DMS 273 treated with DMSO at 0.1 percent for 48 hours (cell line): ENCODE measurements at places on chromosomes 12 and 14.

DNA sequence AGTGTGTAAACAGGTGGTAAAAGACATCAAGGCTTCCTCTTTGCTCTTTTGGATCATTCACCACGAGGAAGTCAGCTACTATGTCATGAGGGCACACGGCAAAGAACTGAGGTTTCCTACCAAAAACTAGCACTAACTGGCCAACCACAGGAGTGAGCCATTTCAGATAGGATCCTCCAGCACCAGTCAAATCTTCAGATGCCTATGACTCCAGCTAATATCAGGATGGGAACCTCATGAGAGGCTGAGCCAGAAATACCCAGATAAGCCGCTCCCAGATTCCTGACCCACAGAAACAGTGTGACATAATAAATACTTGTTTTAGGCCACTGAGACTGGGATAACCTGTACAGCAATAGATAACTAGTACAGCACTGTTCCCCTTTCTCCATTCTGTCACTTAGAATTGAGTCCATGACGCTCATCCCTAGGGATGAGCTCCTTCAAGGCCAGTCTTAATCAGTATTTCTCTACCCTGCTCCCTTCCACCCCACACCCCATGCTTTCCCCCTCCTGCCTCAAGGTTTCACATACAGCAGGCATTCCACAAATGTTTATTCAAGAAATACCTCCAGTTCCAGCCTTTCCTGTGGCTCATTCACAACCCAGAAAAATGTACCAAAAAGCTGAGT lies 68.4 kb downstream of the PPM1H start:
- no peak for DNase-seq

DNA sequence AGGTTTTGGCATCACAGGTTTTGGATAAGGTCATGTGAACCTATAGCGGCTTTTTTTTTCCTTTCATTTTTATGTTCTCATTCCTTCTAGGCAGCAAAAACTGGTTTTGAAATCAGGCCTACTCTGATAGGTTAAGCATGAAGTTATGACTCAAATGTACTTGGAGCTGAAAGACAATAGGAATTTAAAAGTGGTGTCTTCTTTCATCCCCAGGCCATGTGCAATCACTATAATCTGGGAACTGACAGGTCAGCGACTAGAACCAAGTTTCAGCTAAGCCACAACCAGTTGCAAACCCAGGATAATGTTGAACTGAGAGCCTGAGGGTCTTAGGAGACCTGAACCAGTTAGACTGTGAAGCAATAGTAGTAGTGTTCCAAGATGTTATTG lies 74.3 kb downstream of the ANO6 start:
- no peak for DNase-seq

DNA sequence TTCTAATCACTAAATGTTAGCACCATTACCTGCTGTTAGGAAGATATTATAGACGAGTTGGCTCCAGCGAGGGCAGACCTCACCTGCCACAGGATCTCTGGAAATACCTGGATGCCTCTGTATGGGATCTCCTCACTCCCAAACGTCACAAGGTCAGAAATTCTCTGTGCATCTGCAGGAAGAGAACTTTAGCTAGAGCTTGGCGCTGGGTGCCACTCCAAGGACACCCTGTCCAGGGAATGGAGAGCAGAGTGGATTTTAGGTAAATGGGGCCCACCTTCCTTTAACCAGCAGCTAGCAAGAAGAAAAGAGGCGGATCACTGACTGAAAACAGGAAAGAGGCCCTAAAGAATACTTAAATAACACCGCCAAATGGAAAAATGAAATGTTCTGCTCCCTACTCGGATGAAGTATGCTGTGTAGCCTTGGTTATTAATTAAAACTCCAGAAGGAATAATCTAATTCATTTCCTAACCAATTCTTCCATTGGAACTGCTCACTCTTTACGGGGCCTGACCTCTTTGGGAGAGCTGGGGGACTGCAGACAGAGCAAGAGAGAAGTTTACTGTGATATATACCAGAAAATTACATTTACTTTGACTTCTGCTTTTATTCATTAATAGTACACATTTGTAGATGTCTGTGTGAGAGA lies 4.2 kb upstream of the FOXG1 start:
- no peak for DNase-seq

- no peak for DNase-seq
Measured at GRCh38 chr12:120767071-120768024, 41.7 kb downstream of the ACADS start.

DNA sequence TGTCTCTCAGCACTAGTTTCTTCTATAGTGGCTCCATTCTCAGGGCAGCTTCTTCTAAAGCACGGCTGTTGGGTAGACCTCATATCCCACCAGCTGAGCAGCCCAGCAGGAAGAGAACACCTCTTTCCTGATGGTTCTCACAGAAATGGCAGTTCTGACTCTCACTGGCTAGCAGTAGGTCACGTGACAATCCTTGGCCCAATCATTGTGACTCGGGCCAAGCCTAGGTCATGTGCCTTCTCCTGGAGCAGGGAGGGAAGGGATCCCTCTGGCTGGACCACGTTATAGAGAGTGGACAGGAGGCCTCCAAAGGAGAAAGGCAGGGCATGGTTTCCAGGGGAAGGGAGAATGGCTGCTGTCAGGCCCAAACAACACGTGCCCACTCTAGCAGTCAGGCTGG lies 149.1 kb downstream of the AACS start:
- DNase-seq, result no peak

GRCh38 chr14:85016496-85016895 lies 513.4 kb upstream of the FLRT2 start:
- DNase-seq, result no peak

DNA sequence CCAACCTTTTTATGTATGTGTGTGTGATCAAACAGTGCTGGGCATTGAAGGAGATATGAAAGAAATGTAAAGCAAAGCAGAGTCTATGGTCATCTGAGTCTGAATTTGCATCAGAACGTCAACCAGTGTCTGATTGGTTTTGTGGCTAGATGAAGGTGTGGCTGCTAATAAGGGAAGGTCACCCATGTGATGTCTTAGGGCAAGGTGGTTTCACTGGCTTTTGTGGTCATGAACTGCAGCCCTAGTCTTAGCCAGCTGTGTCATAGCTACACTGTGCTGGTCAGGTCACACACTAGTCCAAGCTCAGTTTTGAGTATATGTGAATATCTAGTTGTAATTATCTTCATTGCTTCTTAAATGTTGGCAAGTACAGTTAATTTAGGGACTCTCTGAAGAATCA lies 105.8 kb downstream of the TGFB3 start:
- no peak for DNase-seq

- DNase-seq, result no peak
Measured at GRCh38 chr14:60346706-60347105, 97.7 kb downstream of the PPM1A start.

DNA sequence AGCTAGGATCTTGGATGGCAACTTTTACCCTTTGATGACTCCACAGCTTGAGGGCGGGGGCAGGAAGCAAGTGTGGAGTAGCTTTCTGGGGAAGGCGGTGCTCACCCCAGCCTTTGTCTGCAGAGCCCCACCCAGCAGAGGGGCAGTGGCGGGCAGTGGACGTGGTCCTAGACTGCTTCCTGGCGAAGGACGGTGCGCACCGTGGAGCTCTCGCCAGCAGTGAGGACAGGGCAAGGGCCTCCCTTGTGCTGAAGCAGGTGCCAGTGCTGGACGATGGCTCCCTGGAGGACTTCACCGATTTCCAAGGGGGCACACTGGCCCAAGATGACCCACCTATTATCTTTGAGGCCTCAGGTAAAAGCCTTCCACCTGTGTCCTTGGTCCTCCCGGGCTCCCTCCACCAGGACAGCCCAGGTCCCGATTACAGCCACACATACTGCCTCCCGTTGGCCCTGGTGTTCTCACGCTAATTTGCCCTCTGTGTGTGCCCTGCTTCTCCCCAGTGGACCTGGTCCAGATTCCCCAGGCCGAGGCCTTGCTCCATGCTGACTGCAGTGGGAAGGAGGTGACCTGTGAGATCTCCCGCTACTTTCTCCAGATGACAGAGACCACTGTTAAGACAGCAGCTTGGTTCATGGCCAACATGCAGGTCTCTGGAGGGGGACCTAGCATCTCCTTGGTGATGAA lies 1.2 kb downstream of the TAPBPL start:
- DNase-seq, result no peak

GRCh38 chr14:51681411-51681810 lies 29.7 kb downstream of the FRMD6 start:
- no peak for DNase-seq
